GOT3 (cell line): ENCODE measurements at places on chromosomes 5 and 9.

DNA sequence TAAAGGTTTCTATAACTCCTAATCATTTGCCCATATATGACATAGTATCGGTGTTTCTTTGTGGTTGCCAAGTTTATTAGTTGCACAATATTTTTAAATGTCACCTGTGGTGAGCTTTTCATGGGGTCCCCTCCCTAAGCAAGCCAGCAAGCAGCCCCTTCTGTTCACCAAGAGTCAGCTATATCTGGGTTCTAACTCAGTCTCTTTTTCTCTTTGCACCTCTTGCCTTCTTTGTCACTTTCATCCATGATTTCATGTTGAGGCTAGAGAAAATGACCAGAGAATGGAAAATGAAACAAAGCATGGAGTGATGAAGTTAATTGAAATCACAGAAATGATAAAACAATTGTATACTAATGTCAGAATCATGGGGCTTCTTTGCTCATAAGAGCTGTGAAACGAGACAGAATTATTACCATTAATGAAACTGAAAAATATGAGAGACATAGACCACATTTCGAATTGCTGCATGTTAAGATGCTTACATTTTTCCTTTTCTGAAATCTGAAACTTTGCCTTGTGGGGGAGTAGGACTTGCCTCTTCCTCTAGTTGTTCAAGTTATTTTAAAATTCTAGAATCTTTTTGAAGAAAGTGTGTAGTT, 75.7 kb downstream of the CAMK4 start:
- no peak for DNase-seq

DNA sequence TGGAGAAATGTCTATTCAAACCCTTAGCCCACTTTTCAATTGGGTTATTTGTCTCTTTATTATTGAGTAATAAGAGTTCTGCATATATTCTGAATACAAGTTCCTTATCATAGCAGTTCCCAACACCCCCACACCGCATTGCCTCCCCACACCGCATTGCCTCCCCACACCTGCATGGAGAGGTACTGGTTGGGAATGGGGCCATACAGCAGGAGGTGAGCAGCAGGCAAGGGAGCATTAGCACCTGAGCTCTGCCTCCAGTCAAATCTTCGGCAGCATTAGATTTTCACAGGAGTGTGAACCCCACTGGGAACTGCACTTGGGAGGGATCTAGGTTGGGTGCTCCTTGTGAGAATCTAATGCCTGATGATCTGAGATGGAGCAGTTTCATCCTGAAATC, 10.6 kb upstream of the SAP30L start:
- DNase-seq: no peak

GRCh38 chr5:74415695-74416102, 224.8 kb downstream of the ENC1 start:
- DNase-seq: no peak

DNA sequence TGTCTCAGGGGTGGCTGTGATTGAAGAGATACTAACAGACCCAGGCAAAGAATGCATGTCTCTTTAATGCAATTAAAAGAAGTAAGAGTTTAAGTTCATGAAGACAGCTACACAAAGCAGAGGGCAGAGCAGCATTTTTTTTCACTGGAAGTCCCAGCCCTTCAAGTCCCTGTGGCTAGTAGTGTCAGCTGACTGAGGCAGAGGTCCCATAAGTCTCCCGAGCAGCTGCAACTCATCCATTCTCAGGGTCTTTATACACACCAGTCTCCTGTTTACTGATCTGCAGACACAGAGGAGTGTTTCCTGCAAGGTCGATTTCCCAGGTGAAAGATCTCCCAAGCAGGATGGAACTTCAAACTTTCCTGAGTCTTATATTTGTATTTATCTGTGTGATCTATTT, 169.4 kb upstream of the GLRA1 start:
- no peak for DNase-seq

- no peak for DNase-seq
These were observed 20.9 kb downstream of the ATP6V0E1 start for GRCh38 chr5:173004447-173004846.

DNA sequence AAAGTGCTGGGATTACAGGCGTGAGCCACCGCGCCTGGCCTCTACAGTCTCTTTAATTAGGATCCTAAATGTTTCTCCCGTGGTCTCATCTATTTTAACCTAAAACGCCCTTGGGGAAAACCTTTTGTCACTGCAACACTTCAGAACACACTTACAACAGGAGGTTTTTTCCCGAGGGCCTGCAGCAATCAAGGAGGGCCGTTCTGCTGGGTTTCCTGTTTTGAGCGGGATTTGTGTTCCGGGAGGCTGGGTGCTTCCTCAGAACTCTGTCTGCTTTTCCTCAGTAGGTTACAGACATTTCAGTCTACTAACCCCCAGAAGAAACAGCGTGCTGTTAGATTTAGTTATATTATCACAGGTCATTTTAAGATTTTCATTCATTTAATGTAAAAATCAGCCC, 65.4 kb upstream of the IRX4 start:
- DNase-seq: no peak

DNA sequence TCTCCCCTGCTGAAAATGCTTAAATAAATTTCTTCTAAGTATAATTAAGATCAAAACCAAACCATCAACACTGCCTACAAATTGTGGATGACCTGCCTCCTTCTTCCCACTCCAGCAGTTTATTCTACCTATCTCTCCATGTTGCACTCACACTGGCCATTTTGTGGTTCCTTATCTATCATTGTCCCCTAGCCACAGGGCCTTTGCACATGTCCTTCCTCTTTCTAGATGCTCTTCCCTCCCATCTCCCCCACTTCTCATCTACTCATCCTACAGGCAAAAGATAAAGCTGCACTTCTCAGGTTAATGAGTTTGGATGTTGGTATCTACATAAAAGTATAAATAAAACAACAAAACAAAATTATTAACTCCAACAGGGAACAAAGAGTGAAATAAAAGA, 70.6 kb upstream of the CCNG1 start:
- no peak for DNase-seq

DNA sequence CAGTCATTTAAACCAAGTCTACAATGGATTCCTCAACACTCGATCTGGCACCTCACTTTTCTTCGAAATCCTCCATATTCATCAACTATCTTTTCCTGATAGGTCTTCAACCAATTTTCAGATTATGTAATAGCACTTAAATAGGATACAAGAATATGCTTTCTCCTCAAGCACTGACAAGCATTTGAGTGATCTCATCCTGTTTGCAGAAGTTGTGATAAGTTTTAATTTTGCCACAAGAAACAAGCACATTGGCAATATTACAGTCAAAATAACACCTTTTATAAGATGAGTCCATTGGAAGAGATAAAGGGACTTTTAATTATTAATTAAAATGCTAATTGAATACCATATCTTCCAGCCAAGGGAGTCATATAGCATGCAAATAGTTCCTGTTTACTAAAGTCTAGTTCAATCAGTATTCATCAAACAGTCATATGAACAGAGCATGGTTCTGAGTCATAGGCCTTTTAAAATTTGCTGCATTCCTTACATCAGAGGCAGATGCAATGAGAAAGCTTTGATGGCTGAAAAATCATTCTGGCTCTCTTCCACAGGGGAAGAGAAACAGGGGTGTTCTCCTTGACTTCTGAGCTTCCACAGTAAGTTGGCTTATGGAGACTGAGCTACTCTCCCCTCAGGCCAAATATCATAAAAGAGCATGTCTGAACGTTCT, 32.7 kb upstream of the ZCCHC9 start:
- no peak for DNase-seq

- no peak for DNase-seq
These were observed 43.9 kb downstream of the PDCD1LG2 start for GRCh38 chr9:5554254-5554653.

- DNase-seq: no peak
These were observed 97.2 kb upstream of the DNAH5 start for GRCh38 chr5:14041528-14042192.

DNA sequence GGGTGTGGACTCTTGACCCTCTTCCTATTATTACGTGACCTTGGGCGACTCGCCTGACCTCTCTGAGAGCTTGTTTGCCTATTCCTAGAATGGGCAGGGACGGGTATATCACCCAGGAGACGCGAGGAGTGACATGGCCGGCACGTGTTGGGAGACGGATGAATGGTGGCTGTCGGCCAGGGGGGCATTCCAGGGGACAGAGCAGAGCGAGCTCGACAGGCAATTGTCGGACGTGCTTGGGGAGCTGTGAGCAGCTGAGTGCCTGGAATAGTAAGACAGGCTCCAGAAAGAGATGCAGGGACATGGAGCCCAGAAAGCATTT, 29.3 kb upstream of the UNC5A start:
- no peak for DNase-seq

- no peak for DNase-seq
These were observed 84.0 kb upstream of the NEURL1B start for GRCh38 chr5:172556971-172557461.

DNA sequence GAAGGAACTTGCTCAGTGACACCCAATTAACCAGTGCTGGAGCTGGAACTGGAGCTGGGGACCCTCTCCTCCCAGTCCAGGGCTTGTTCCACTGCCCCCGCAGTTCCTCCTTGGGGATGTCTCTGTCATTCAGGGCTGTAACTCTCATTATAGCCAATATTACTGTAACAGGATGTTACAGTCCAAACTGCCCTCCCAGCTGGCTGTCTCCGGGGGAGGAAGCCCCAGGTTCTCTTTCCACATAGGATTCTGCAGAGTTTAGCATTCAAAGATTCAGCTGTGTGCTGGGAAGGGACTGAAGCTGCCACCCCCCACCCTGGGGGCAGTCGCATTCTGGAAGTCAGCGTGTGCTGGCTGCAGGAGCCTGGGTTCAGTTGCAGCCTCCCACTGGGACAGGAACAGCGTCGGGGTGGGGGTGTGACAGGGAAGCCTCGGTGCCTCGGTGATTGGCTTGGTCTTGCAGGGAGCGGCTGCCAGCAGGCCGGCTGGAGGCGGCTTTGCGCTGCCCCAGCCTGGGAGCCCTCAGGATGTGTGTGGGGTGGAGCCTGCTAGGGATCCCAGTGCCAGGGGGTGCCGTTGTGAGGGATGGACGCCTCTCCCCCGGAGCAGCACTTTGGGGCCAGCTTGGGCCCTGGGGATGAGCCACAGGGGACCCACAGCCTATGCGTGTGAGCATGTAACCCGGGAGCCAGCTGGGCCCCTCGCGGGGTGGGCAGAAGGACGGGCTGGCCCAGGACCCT, 101.1 kb downstream of the RGS3 start:
- DNase-seq: no peak

GRCh38 chr9:136679431-136679941, 7.8 kb downstream of the AGPAT2 start:
- DNase-seq: no peak

- no peak for DNase-seq
These were observed 1.1 kb downstream of the MTMR12 start for GRCh38 chr5:32311404-32312196.

DNA sequence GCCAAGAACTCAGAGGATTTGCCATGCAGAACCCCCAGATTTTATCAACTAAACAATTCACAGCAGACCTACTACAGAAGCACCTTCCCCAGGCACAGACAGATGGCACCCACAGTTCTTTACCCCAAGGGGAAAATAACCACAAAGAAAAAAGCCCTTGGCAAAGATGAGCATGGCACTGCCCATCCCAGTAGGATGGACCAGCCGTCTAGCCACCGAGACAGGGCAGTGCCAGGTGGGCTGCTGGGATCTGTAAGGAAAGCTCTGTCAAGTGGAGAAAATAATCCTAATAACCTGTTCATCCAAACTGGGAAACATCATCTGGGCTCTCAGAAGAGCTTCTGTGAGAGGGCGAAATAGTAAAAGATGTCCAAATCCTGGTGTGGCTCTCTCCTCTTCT, 130.0 kb downstream of the COL23A1 start:
- DNase-seq: no peak

DNA sequence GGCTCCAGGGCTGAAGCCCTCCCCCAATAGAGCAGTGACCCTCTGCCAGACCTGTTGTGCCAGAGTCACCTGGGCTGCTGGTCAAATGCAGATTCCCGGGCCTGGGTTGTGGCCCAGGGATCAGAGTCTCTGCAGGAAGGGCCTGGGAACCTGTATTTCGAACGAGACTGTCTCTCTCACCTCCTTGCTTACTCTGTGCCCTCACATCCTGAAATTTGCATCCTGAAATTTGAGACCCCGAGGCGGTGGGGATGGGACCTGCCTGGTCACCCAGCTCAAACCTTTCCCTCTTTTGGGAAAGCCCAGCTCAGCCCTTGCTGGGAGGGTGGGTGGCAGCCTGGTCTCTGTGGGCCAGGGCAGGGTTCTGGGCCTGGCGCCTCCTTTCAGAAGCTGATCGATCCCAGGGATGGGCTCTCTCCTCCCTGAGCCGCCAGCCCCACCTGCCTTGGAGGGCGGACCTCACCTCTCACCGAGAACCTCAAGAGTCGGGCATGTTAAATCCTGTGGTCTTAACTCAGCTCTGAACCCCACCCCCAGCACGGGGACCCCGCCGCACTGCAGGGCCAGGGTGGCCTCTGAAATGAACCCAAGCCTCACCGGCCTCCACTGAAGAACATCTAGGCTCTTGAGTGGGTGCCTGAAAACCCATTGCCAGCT, 44.0 kb upstream of the IER5L start:
- no peak for DNase-seq

DNA sequence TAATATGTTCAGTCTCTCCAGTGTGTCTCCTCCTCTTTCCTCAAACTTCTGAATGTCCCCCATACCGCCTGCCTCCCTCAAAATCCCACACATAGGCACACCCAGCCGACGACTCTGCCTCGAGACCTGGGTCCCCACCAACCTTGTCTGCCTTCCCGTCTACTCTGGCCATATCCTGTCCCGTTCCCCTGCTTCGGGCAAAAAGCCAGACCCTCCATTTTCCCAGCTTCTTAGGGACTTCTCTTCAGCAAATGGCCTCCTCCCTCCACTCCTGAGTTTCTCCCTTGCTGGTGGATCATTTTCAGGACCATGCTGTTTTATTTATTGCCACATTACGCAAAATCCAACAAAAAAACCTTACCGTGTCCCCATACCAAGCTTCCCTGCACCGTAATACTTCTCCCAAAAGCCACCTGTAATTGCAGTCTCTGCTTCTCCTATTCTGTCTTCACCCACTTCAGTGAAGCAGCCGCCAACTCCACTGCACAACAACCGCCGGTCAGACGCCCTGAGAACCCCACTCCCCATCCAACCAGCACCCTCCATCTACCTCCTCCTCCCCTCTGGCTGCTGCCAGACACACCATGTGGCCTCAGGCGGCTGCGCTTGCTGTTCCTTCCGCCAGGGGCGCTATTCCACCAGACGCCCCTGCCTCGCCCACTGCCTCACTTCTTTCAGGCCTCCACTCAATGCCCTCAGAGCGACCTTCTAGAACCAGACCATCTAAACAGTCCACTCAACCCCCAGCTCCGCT, 117.0 kb downstream of the TRPM6 start:
- no peak for DNase-seq

GRCh38 chr9:131811405-131811804, 71.5 kb upstream of the RAPGEF1 start:
- no peak for DNase-seq
